ENCODE measurements at places on chromosomes 5 and 9. TPM values are rescaled to one million over a fixed set of nuclear protein-coding genes. Genes with fewer than 3 reads are reported as not detected.

DNA sequence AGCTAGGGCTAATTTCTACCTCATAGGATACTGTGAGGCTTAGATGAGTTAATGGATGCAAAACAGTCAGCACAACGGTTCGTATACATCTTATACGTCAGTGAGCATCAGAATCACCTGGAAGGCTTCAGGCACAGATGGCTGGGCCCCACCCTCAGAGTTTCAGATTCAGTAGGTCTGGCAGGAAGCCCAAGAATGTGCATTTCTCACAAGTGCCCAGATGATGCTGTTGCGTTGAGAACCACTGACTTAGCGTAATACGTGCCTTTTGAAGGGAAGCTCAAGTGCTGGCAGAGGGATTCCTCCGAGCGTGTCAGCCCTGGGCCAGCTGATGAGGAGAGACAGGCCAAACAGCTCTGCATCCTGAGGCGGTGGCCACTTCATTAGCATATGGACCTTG lies 117.1 kb upstream of the WWC1 start:
- DNase-seq: no peak

The ORM2 gene
- not detected for total RNA-seq

- no peak for DNase-seq
Observed at GRCh38 chr9:115923903-115924668, 229.5 kb upstream of the PAPPA start.

DNA sequence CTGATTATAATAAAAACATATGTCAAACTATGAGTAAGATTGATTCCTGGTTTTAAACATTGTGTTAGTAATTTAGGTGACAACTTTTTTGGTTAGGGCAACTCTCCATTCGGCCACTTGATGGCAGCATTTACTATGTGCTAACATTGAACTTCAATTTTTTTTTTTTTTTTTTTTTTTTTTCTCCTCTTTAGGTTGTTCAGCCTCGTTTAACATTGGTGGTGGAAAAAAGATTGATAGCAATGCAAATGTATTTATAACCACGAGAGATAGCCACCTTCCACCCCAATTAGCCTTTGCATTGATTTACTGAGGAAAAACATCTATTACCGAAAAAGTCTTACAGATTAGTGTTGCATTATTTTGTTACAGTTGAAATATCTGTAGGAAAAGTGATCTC lies 159.1 kb downstream of the CSNK1G3 start:
- peak; percentile 53 for DNase-seq

DNA sequence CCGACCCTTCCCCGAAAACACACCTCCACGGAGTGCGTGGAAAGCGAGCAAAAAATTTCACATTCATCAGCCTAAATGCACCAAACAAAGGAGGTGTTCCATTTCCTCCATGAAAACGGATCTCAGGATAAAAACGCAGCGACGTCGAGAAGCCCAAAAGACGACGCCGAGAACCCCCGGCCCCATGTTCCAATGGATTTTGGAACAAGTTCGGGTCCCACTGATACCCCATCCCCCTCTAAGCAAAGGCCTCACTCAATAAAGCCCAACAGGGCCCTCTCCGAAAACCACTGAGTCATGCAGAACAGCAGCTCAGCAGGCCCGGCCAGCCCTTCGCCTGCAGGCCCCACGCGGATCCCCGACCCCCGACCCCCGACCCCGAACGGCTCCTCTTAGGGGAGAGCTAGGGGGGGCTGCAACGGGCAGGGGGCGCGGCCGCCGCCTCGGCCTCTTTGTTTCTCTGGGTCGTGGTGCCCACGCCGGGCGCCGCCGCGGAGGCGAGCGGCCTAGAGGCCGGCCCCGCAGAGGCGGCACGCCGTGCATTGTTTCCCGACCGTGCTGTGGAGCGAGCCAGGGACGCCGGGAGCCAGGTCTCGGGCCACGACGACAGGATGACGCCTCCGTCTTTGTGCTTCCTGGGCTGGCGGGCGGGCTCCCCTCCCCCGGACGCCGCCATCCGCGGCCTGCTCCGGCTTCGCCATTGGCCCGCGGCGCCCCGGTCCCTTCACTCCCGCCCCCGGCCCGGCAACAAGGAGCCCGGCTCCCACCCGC lies 915 bp downstream of the ZFAND5 start:
- DNase-seq: peak; percentile 57

DNA sequence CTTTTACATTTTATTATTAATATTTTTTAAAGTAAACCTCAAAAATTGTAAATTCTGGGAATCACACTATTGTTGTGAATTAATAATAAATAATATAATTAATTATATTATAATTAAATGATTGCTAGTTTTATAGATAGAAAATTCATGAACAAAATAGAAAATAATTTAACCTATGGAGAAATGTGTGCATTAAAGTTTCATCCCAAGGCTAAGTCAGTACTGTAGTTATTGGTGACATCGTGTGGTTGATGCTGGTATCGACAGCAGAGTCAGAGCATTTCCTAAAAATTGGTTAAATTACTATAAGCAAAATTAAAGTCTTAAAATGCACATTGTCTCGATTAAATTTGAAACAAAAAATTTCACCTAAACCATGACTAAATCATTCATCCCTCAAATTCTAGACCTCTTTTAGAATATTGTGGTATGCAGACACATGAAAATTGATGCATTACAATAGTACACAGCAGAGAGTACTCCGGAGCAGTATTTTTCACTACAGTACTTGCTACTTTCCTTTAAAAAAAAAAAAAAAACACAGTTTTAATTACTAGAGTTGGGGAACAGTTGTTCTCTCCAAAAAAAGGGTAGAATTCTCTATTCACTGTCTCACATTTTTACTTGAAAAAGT lies 73.9 kb downstream of the RORB start:
- peak; percentile 2 for DNase-seq

GRCh38 chr9:35470894-35471293 lies 19.0 kb upstream of the RUSC2 start:
- DNase-seq: no peak

GRCh38 chr9:12766357-12766756 lies 8.5 kb upstream of the LURAP1L start:
- no peak for DNase-seq

The CNTNAP3B gene
- total RNA-seq: 53.5 TPM

- peak; percentile 51 for DNase-seq
Observed at GRCh38 chr5:122312591-122313406, 762 bp downstream of the SNCAIP start.

GRCh38 chr9:95848764-95849163 lies 26.7 kb upstream of the ERCC6L2 start:
- no peak for DNase-seq

DNA sequence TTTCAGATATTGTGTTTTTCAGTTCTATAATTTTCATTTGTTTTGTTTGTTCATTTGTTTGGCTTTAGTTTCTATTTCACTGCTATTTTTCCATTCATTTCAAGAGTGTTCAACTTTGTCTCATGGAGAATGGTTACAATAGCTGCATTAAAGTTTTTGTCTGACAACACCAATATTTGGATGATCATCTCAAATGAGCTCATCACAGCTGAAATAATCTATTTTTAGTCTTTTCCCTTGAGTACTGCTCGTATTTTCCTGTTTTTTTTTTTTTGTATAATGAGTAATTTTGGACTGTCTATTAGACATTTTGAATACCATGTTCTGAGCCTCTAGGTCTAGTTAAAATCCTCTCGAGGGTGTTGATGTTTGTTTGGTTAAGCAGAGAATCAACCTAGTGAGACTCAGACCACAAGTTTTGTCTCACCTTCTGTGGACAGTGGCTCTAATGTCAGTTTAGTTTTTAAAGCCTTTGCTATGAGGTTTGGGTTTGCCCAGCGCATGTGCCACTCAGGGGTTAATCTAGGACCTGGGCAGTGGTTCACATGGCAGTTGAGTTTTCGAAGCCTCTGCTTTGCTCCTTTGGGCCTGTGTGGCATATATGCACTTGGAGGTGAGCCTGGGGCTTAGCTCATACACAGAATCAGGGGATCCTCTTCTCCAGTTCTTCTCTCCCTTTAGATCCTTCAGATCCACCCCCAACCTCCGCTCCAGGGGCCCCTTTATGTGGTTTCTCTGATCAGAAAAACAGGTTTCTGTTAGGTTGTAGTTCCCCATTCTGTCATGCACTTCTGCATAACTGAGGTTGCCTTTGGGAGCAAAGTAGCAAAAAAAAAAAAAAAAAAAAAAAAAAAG lies 79.8 kb downstream of the ARSB start:
- no peak for DNase-seq

DNA sequence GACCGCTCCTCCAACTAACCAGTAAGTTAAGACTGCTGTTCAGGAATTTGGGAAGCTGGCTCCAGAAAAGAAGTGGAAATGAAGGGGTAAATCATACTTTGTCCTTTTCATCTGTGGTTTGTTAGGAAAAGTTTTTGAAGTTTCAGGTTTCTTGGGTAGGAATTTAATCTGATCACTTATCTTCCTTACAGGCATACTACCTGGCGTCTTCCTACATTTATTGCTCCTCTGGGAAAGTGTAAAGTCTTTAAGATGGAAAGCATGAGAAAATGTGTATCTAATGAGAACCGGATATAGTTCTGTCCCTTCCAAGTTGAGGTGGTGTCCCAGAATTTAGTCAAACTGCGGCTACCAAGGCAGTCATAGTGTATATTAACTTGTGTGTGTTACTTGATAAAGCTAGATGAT lies 1.3 kb downstream of the RASA1 start:
- DNase-seq: no peak

The LCN1 gene
- total RNA-seq: not detected

DNA sequence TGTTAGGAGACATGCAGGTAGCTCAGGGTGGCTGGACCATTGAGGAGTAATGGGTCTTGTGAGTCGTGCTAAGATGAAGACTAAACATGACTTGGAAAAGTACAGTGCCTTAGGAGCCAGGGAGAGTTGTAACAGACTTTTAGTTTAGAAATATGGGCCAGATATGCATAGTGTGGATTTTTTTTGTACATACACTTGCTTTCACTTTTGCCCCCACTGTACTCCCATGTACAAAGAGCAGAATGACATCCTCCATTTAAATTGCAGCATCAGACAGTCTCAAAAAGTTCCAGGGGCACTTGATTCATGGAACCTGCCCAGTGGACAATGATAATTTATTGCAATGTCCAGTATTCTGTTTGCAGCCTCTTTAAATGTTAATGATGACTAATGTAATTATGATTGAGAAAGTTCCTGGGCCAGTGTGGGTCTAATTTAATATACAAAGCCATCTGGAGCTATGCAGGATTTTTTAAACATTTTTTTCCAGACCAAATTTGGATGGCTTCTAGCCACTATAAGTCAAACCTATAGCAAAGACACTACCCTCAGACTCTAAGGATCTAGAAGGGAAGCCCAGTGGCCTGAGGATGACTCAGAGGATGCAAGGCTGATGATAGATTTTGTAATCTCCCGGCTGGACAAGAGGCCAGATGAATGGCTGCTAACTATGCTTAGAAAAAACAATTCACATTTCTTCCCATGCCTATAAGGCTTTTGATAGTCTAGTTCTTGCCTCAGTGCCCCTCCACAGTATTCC lies 80.1 kb downstream of the TRPC7 start:
- no peak for DNase-seq

GRCh38 chr5:1891391-1891790 lies 8.7 kb upstream of the IRX4 start:
- no peak for DNase-seq

The GABRA6 gene
- total RNA-seq: 4.4 TPM

The LCN6 gene
- not detected for total RNA-seq

GRCh38 chr9:38171538-38171884 lies 102.5 kb upstream of the SHB start:
- DNase-seq: no peak

The ZNF366 gene
- 1.1 TPM for total RNA-seq

The TRPM3 gene
- total RNA-seq: 49.7 TPM

DNA sequence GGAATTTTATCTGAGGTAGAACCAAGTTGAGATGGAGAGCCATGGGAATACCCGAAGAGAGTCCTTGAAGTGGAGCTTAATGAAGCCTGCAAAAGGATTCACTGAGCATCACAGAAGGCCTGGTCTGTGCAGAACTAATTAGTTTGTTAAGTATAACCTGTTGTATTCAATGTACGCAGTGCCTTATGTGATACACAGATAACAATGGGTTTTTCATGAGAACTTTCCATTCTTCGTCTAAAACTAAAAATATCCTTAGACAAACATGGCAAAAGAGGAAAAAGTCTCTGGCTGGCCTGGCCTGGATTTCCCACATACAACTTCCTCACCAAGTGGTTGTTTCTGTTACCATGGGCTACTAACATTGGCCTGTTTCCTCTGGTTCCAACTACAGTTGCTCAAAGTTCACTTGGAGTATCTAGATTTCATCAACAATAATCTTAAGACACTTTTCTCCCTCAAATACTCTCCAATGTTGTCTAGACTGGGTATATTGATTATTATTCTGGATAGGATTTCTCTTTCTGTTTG lies 237.6 kb upstream of the ZNF462 start:
- DNase-seq: no peak

DNA sequence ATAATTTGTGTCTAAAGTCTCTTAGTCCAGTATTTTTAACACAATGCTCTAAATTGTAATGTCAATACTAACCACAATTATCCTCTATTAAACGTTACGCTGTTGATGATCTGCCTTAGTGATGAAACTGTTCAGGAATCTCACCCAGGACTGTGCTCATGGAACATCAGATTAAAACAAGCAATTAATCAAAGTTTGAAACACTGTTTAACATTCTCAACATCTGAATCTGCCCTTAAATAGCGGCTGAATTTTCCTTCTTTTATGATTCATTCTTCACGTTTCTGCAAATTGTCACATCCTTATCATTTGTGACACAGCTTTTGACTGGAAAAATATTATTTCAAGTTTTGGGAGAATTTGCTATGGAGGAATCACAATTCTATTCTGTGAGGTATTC lies 113.8 kb downstream of the MARCHF11 start:
- DNase-seq: no peak

- no peak for DNase-seq
Observed at GRCh38 chr9:127767909-127768331, 10.5 kb downstream of the SH2D3C start.
